ENCODE measurements at places on chromosomes 13 and 19. TPM values are rescaled to one million over a fixed set of nuclear protein-coding genes. Genes with fewer than 3 reads are reported as not detected.

SIGLEC14 gene
- 5.0 TPM for total RNA-seq

ZNF284 gene
- total RNA-seq = 1.3 TPM

CYP4F8 gene
- not detected for total RNA-seq

SLC17A7 gene
- 0.83 TPM for total RNA-seq

FFAR2 gene
- not detected for total RNA-seq

CEACAM8 gene
- 0.17 TPM for total RNA-seq

NOTCH3 gene
- total RNA-seq = 68.6 TPM

TEX26 gene
- total RNA-seq = 0.97 TPM

LAIR2 gene
- total RNA-seq = not detected

PPM1N gene
- total RNA-seq = 1.6 TPM

SLITRK6 gene
- 1.3 TPM for total RNA-seq

STOML3 gene
- not detected for total RNA-seq

COQ8B gene
- total RNA-seq = 57.7 TPM

PCDH17 gene
- total RNA-seq = 9.5 TPM

PROZ gene
- not detected for total RNA-seq

Data from esophagus muscularis mucosa (tissue), 4 donors.